PC-9 (cell line): ENCODE measurements at places on chromosomes 1 and 21.

DNA sequence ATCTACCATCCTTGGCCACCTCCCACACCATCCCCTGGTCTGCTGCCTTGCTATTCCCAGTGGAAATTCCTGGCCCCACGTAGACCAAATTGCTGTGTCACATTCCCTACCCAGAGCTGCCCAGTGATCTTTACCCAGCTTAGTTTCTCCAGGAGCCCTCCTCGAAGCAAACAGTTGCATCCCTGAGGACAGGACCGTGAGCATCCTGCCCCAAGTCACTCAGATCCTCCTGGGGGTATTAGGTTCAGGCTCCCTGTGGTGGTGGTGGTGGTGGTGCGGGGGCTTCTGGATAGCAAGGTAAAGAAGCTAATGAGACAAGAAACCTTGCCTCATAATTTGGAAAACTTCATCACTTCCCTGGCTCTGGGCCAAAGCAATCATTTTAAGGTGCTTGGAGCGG is 58.4 kb upstream of the RBM15 start:
- 0 out of 2 replicates have a peak, but pooled peaks cover 5% of the 10 kb centered on the region for H3K27me3 ChIP-seq
- DNase-seq: no peak
- no peaks in the 10 kb centered on the region for H3K4me1 ChIP-seq
- H3K36me3 ChIP-seq: no peaks in the 10 kb centered on the region
- H3K4me3 ChIP-seq: no peak overlapping the region

GRCh38 chr1:114549137-114549536 is 32.3 kb downstream of the BCAS2 start:
- no peak for DNase-seq
- H3K4me3 ChIP-seq: no peak overlapping the region
- H3K4me1 ChIP-seq: 0 out of 2 replicates have a peak, but pooled peaks cover 6% of the 10 kb centered on the region
- H3K27me3 ChIP-seq: no peaks in the 10 kb centered on the region

- no peaks in the 10 kb centered on the region for H3K36me3 ChIP-seq
- no peak overlapping the region for H3K4me3 ChIP-seq
- DNase-seq: no peak
- H3K27ac ChIP-seq: no peak overlapping the region
- no peaks in the 10 kb centered on the region for H3K27me3 ChIP-seq
- H3K4me1 ChIP-seq: no peaks in the 10 kb centered on the region
These were observed 41.8 kb downstream of the MRPS6 start for GRCh38 chr21:34115160-34115559.

DNA sequence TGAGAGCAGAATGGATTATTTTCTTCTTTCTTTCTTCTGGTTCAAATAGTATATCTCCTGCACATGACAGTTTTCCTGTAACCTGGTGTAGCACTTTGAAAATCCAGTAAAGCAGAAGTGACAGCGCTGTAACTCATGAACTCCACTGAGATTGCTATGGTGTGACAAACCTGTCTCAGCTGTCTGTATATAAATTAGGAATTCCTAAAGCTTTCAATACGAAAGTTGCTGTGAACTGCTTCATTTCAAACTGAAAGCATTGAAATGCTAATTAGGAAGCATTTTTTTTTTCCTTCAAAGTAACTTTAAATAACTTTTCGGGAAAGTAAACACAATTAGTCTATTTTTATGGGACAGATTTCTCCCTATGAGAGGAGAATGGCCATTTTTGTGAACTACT is 646.9 kb upstream of the ZP4 start:
- no peaks in the 10 kb centered on the region for H3K27me3 ChIP-seq
- no peak for DNase-seq
- H3K36me3 ChIP-seq: no peaks in the 10 kb centered on the region
- no peaks in the 10 kb centered on the region for H3K4me1 ChIP-seq
- no peak overlapping the region for H3K4me3 ChIP-seq

- no peak overlapping the region for H3K27ac ChIP-seq
- H3K27me3 ChIP-seq: no peaks in the 10 kb centered on the region
- H3K36me3 ChIP-seq: no peaks in the 10 kb centered on the region
- peak; percentile 34 for DNase-seq
These were observed 677 bp downstream of the AGPAT3 start for GRCh38 chr21:43865540-43866259.

GRCh38 chr1:65512383-65512782 is 91.9 kb downstream of the LEPR start:
- H3K27ac ChIP-seq: no peak overlapping the region
- DNase-seq: no peak
- no peaks in the 10 kb centered on the region for H3K36me3 ChIP-seq
- no peaks in the 10 kb centered on the region for H3K27me3 ChIP-seq

- no peak for DNase-seq
- peaks cover 15% of the 10 kb centered on the region; the same call in 1 of the 2 replicates for H3K4me1 ChIP-seq
- H3K36me3 ChIP-seq: no peaks in the 10 kb centered on the region
These were observed 20.2 kb upstream of the ZNF436 start for GRCh38 chr1:23389837-23390321.

DNA sequence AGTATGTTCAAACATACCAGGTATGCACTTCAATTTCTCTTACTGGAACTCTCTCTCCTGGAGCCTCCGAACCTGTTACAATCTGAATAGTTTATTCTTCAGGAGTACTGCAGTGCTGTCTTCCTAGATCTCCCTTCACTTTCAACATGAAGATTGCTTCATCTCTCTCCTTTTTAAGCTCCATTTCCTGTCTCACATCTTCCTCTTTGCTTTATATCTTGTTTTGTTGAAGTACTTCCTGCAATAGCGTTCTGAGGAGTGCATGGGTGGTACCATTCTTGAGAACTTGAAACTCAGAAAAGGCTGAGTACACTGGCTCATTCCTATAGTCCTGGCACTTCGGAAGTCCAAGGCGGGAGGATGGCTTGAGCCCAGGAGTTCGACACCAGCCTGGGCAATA is 15.7 kb upstream of the C1orf146 start:
- no peak overlapping the region for H3K4me3 ChIP-seq
- no peaks in the 10 kb centered on the region for H3K36me3 ChIP-seq

DNA sequence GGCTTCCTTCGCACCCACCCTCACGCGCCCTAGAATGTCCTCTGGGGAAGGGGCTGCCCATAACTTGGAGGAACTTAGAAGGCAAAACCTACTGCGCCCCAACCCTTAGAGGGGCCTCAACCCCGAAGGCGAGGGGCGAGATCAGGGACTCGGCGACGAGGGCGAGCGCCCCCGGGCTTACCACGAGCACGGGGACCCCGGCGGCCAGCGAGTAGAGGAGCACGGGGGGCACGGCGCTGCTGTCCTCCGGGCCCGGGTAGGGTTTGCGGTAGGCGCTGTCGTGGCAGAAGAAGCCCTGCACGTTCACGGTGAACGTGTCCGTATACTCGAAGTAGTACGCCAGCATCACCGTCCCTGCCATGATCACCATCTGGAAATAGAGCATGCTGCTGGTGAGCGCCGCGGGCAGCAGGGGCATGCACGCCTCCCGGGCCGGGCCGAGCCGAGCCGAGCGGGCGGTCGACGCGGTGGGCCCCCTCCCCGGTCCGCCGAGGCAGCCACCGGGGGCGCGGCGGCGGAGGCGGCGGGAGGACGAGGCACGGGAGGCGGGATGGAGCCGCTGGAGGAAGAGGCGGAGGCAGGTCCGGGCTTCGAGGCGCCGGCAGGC is 304 bp downstream of the PLPPR5 start:
- no peaks in the 10 kb centered on the region for H3K36me3 ChIP-seq
- H3K27ac ChIP-seq: no peak overlapping the region

- no peaks in the 10 kb centered on the region; the same call in 1 of the 2 replicates for H3K4me1 ChIP-seq
- no peak overlapping the region for H3K27ac ChIP-seq
- H3K4me3 ChIP-seq: no peak overlapping the region
- DNase-seq: no peak
- H3K27me3 ChIP-seq: no peaks in the 10 kb centered on the region
- H3K36me3 ChIP-seq: no peaks in the 10 kb centered on the region
These were observed 9.4 kb downstream of the TPRG1L start for GRCh38 chr1:3634059-3634800.

GRCh38 chr21:45403825-45404729 is 888 bp upstream of the COL18A1 start:
- peak; percentile 65 for DNase-seq
- peak overlapping the region; percentile 45; the same call in 1 of the 2 replicates for H3K4me3 ChIP-seq
- no peaks in the 10 kb centered on the region for H3K36me3 ChIP-seq

DNA sequence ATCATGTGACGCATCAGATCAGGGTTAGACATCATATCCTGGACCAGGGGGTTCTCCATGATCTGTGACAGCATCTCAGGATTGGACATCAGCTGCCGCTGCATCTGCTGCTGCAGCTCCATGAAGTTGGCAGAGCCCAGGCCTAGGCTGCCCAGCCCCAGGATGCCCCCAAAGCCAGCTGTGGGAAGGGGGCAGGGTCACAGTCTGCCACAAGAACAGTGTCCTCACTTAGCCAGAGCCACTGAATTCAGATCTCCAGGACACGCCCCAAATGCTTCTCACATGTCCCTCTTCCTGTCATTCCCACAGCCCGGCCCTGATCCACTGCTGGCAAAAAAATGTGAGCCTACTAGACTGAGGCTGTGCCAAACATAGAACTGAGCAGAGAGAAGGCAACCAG is 3.2 kb downstream of the UBQLN4 start:
- no peak overlapping the region for H3K4me3 ChIP-seq
- H3K4me1 ChIP-seq: peaks cover 5% of the 10 kb centered on the region; the same call in 1 of the 2 replicates
- 0 out of 2 replicates have a peak, but pooled peaks cover 9% of the 10 kb centered on the region for H3K36me3 ChIP-seq
- H3K27ac ChIP-seq: no peak overlapping the region

GRCh38 chr21:41673596-41674335 is 93.1 kb downstream of the RIPK4 start:
- H3K4me3 ChIP-seq: no peak overlapping the region
- no peak for DNase-seq
- no peak overlapping the region for H3K27ac ChIP-seq
- peaks cover 31% of the 10 kb centered on the region for H3K4me1 ChIP-seq

DNA sequence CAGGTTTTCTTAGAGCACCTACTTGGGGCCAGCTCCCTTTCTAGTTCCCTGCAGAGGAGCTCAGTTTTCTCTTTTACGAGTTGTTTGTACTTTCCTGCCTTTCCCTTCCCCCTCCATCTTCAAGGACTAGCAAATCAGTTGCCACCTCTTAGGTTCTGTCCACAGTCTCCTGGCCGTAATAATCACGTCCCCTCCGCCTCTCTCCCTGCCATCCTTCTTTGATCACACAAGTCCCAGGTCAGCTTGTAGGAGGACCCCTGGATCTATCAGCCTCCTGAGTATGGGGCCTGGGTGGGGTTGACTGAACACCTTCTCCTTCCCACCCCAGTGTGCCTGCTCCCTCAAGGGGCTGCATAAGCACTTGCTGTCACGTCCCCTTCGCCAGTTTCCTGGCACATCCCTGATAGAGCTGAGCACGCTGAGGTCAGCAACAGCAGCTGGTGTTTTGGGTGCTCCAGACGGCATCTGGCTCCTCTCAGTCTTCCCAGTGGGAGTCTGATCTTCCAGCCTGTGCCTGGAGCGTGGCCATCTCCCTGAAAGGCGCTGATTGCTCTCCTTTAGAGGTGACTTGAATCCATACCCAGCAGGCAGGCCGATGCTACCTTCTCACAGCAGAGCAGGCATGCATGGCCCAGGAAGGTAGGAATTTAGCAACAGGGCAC is 216.1 kb upstream of the TMEM51 start:
- H3K4me1 ChIP-seq: no peaks in the 10 kb centered on the region
- H3K4me3 ChIP-seq: no peak overlapping the region
- H3K27ac ChIP-seq: no peak overlapping the region
- no peaks in the 10 kb centered on the region for H3K36me3 ChIP-seq
- H3K27me3 ChIP-seq: no peaks in the 10 kb centered on the region
- DNase-seq: no peak

GRCh38 chr1:4837752-4838151 is 183.3 kb downstream of the AJAP1 start:
- no peaks in the 10 kb centered on the region for H3K27me3 ChIP-seq
- no peaks in the 10 kb centered on the region for H3K36me3 ChIP-seq
- H3K27ac ChIP-seq: no peak overlapping the region

- peaks cover 42% of the 10 kb centered on the region for H3K4me1 ChIP-seq
- H3K4me3 ChIP-seq: no peak overlapping the region
- no peaks in the 10 kb centered on the region for H3K36me3 ChIP-seq
- no peaks in the 10 kb centered on the region for H3K27me3 ChIP-seq
These were observed 21.5 kb downstream of the NFYC start for GRCh38 chr1:40712997-40713396.

DNA sequence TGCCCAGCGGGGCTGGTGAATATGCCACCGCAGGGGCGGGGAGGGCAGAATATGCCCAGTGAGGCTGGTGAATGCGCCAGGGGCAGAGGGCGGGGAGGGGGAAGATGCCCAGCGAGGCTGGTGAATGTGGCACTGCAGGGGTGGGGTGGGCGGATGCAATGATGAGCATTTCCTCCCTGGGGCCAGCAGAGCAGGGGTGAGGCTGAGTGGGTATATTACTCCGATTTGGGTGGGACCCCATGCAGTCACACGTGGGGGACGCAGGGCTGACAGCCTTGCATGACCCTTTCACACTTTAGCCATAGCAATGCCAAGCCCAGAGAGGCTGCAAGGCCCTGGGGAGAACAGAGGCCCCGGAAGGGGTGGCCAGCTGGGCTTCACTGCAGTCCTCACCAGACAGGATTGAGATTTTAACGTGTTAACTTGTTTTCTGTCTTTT is 9.3 kb upstream of the SLX9 start:
- no peak overlapping the region for H3K4me3 ChIP-seq
- peaks cover 51% of the 10 kb centered on the region for H3K4me1 ChIP-seq
- no peaks in the 10 kb centered on the region for H3K36me3 ChIP-seq
- H3K27ac ChIP-seq: no peak overlapping the region
- no peaks in the 10 kb centered on the region for H3K27me3 ChIP-seq
- no peak for DNase-seq

DNA sequence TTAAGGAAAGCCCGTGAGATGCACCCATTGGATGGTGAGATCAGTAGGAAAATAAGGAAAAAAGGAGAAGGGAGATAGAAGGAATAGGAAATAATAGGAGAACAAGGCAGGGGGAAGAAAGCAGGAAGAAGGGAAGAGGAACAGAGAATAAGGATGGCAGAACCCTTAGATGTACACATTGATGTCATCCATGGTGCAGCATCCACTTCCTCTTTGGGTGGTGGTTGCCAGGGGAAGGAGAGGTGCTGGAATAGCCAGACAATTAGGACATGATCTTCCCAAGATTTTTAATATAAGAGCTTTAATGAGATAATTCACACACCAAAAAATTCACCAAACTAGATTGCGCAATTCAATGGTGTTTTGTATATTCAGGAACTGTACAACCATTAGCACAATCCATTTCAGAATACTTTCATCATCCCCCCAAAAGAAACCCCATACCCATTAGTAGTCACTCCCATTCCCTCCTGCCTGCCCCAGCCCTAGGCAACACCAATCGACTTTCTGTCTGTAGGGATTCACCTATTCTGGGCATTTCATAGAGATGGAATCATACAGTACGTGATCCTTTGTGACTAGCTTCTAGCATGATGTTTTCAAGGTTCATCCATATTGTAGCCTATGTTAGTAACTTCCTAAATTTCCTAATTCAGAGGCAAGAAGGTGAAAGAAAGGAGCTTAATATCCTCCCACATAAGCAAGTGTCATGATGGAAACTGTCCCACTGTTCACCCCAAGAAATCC is 121.4 kb downstream of the PLXNA2 start:
- no peaks in the 10 kb centered on the region for H3K27me3 ChIP-seq
- H3K4me1 ChIP-seq: peaks cover 30% of the 10 kb centered on the region
- H3K36me3 ChIP-seq: no peaks in the 10 kb centered on the region
- no peak overlapping the region for H3K4me3 ChIP-seq
- no peak for DNase-seq
- no peak overlapping the region for H3K27ac ChIP-seq
